LHCN-M2 (cell line): ENCODE measurements at places on chromosomes 5 and 9. TPM values are rescaled to one million over a fixed set of nuclear protein-coding genes. Genes with fewer than 3 reads are reported as not detected.

DNA sequence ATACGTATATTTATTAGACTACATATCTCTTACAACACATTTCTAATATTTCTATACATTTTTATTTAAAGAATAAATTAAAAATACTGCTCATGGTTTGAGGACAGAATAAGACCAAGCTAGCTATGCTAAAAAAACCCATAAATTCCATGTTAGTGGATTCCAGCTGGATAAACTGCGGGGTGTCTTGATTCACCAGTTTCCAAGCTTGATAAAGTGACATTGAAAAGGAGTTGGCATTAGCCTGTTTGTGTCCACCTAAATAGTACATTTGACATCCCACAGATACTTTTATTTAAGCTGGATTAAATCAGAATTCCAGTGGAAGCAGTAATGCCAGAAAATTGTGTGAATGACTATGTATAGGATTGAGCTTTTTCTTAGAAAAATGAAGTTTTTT is 80.1 kb downstream of the GABRA6 start:
- DNase-seq = no peak

The MYMK gene
- total RNA-seq = 0.63 TPM in 1 of 2 replicates, not detected in the other

The GABRA6 gene
- not detected in 2 replicates for total RNA-seq

The PCDHA8 gene
- not detected in 2 replicates for total RNA-seq
